ENCODE measurements at places on chromosomes 4 and X.
A peak's percentile ranks its signal among the peaks of the same experiment; 100 is the strongest.

DNA sequence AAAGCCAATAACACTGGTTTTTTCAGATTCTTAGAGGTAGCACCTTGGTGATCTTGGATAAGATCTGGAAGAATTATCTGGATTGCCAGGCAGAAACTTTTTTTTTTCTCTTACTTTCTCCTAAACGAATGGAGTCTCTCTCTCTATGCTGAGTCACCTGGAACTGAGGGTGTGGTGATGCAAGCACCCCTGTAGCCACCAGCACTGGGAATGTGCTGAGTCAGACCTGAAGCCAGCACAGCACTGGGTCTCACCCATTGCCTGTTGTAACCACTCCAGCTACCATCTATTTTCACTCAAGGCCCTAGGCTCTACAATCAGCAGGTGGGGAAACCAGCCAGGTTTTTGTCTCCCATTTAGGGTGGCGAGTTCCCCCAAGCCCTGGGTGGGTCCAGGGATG is 923.8 kb downstream of the RAPGEF2 start:
- no peak for DNase-seq

DNA sequence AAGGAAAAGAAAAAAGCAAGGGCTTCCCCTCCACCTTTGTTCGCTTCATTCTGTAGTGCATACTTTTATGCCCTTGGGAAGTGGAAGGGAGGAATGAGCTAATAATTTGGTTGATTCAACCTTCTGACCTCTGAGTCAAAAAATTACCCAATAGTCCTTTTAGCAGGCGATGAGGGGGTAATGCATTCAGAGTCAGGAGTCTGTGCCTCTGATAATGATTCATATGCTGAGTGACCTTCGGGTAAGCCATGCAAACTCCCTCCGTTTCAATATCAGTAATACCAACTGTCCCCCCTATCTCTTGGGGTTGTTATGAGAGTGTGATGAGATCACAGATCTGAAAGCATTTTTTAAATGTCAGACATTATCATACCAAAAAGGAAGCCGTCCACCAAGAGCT is 41.6 kb upstream of the ACSL4 start:
- peak; percentile 73 for DNase-seq

GRCh38 chr4:165851256-165851655 is 21.8 kb upstream of the TLL1 start:
- DNase-seq = no peak

GRCh38 chr4:43882470-43882869 is 566.1 kb downstream of the KCTD8 start:
- no peak for DNase-seq

DNA sequence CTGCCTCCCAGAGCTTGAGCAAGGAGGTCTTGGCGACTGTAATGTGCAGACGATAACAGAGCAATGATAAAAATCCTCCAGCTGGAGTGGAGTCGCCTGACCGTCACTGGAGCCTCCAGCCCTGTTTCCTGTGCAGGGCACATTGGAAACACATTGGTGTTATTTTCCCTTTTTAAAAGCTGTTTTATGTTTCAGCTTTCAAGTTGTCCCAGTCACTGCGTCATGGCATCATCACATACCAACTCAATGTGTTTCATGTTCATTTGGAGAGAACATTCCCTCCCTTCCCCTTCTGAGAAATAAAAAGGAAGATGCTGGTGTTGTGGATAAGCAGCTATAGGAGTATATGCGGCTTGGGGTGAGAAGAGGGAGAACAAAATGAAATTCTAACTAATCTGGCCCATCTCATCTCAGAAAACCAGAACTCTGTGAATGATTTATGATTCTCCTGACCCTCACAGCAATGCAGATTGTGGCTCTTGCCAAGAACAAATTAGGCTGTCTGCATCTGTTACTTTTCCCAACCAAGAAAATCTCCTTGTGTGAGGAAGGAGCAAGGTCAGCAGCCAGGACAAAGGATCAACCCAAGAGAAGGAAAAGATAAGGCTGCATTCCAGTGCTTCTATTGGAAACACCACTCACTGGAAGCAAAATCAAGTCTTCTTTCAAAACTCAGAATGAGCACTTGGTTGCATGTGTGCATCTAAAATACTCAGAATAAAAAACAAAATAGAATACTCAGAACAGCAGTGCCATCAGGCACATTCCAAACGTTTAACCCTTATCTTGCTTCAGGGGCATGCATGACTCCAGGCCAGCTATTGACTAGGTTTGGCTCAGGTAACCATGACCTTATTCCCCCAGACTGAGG is 134.4 kb downstream of the RASL11B start:
- peak; percentile 51 for DNase-seq

GRCh38 chr4:143287572-143287923 is 49.1 kb upstream of the GAB1 start:
- no peak for DNase-seq

DNA sequence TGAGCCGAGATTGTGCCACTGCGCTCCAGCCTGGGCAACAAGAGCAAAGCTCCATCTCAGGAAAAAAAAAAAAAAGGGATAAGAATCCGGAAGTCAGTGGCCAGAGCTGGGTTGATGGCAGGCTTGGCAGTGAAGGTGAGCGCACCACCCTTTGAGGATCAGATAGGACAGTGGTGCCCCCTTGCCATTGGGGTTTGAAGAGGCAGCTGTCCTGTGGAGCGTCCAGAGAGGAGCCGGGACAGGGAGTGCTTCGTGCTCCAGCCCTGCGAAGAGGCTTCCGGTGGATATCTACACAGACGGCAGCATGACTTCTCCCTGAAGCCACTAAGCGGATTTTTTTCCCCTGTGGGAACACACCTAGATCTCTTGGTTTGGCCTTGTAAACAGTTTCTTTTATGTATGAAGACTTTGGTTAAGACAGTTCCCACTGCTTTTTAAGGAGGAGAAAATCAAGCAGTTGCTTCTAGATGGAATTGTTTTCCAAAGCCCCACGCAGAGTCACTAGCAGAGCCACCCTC is 6.5 kb downstream of the TBC1D14 start:
- no peak for DNase-seq

GRCh38 chrX:75746891-75747639 is 38.0 kb downstream of the MAGEE2 start:
- peak; percentile 3 for DNase-seq
